ENCODE measurements at places on chromosomes 3 and 15.

DNA sequence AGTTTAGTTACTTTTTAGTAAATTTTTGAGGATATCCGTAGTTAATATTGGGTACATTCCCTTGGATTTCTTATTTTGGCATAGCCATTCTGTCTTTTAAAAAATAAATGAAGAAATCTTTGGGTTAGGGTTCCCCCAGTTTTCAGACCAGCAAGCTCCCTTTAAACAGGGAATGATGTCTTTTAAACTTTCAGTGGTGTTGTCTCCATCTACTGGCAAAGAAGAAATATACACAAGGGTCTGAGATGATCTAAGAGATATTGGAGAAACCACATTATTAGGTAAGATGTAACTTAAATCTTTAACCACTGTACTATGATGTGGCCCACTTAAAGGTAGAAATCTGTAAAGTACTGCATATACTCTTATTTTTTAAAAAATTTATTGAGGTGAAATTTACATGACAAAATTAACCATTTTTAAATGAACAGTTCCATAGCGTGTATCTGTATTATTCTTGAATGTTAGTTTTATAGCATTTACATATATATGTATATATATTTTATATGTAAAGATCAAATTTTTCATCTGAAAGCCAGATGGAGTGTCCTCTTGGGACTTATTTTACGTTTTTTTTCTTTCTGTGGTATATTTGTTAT is 35.1 kb upstream of the EIF3J start:
- DNase-seq = peak; percentile 58

DNA sequence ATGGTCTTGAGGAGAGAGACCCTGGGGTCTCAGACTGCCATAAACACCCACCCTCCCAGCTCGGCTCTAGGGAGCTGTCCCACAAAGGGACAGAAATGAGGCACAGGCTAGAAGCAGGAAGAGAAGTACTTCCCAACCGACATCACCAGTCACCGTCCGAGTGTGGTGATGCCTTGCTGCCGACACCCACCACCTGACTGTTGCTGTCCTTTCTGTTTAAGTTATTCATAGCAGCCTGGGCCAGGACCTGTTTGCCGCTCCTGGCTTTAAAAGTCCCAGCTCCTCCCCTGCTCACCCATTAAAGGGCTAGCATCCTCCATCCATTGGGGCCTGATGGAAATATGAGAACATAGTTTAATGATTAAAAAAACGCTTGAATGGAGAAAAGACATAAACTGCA is 13.2 kb upstream of the SPG11 start:
- DNase-seq = no peak

GRCh38 chr3:52248816-52249547 is 3.4 kb downstream of the PPM1M start:
- no peak for DNase-seq

DNA sequence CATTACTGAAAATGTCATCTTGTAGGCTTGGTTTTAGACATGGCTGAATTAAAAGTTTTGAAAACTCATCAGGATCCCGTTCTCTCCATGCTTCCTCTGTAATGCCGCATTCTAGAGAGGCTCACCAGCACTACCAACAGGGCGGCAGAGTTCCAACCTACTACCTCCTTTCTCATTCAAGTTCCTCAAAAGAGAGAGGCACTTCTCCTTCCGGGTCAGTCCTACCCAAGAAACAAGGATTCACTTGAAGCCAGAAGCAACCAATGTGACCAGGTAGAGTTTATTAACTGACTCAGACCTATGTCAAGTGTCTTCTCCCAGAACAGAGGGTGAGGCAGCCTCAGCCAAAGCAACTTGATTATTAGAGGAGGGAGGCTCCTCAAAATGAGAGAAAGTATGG is 59.8 kb upstream of the GYG1 start:
- no peak for DNase-seq

DNA sequence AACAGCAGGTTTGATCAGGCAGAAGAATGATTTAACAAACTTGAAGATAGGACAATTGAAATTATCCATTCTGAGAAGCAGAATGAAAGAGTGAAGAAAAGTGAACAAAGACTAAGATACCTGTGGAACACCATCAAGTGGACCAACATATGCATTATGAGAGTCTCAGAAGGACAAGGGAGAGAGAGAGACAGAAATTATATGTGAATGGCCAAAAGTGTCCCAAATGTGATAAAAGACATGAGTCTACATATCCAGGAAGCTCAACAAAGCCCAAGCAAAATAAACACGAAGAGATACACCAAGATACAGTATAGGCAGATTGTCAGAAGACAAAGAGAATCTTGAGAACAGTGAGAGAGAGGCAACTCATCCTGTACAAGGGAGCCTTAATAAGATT is 5.6 kb upstream of the NR1I2 start:
- no peak for DNase-seq

- DNase-seq = no peak
Observed at GRCh38 chr3:59734061-59734460, 684.2 kb upstream of the CFAP20DC start.

All from tongue (tissue), 3 donors.